ENCODE measurements at places on chromosomes 7 and 10.

DNA sequence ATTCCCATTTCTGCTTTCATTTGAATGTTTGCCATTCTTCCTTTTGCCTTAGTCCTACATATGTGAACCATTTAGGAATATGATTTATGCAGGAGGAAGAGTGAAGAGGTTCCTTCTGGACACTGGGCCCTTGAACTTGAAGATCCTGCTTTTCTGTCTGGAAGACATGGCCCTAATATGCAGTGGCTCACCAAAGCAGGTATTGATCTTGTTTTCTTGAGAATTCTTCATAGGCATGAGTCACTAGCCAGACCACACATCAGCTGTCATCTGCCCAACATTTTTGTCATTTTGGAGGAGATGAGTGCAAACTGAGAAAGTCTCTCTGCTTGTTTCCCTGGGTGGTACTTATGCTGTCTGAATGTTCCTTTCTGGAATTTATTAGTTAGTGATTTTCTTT is 382.6 kb downstream of the LRMDA start:
- no peak for DNase-seq

DNA sequence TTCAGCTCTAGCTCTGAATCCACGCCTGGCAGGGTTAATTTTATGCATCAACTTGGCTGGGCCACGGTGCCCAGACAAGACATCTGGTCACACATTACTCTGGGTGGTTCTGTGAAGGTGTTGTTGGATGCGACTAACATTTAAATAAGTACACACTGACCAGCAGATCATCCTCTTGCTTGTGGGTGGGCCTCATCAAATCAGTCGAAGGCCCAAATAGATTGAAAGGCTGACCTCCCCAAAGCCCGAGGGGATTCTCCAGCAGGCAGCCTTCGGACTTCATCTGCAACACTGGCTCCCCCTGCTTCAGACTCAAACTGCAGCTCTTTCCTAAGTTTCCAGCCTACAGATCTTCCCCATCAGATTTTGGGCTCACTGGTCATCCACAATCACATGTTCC is 53.6 kb downstream of the SFMBT2 start:
- no peak for DNase-seq

DNA sequence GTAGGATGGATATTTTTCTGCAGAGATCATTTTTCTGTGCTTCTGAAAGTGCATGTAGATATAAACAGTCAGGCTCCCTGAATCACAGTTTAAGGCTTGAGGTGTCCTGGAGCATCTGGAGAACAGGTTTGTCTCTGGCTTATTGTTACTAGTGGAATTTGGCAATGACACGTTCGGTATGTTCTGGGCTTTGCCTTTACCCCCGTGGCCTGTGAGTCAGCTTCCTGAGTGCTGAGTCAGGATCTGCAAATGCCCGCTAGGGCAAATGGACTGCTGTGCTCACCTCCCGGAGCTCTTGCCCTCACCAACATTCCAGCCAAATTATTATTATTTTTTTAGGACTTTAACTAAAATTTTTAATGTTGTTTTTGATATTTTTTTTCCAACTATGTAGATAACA is 192.5 kb upstream of the PRSS1 start:
- peak; percentile 43 for DNase-seq

DNA sequence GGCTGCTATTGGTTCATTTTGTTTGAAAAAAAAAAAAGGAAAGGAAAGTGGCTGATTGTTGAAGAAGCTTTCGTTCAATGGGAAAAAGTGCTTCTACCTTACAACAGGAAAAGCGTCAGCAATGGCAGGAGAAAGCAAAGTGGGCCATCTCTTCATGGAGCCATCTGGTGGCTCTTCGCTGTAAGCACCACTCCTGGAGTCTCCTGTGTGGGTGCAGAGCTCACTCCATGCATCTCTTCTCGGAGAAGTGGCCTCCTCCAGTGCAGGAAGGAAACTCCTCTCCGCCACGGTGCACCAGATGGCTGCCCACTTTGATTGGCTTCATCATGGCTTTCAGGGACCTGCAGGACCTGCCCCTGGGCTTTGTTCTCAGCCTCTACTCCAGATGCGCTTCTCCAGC is 250.9 kb downstream of the PTEN start:
- peak; percentile 16 for DNase-seq

DNA sequence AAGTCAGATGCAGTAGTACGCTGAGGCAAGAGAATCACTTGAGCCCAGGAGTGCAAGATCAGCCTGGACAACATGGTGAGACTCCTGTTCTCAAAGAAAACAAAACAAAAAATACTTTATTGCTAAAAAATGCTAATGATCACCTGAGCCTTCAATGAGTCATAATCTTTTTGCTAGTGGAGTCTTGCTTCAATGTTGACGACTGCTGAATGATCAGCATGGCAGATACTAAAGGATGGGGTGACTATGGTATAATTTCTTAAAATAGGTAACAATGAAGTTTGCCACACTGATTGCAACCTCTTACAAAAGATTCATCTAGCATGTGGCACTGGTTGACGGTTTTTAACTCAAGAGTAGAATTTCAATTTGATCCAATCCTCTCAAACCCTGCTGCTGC is 22.3 kb downstream of the NANOS1 start:
- DNase-seq = no peak

DNA sequence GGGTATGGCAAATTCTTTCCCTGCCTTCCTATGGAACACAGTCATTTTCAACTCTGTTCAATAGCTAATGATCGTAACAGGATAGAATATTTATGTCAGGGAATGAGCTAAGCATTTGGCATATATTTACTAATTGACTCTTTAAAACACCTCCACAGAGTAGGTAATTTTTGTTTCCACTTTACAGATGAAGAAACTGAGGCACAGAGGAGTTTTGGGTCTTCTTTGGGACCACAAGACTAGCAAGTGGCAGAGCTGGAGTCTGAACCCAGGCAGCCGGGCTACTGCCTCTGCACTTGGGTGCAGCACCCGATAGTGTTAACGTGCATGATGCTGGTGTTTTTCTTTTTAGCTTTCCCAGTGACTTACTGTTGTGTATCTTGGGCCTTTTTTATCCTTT is 384.0 kb downstream of the SFMBT2 start:
- DNase-seq = no peak

DNA sequence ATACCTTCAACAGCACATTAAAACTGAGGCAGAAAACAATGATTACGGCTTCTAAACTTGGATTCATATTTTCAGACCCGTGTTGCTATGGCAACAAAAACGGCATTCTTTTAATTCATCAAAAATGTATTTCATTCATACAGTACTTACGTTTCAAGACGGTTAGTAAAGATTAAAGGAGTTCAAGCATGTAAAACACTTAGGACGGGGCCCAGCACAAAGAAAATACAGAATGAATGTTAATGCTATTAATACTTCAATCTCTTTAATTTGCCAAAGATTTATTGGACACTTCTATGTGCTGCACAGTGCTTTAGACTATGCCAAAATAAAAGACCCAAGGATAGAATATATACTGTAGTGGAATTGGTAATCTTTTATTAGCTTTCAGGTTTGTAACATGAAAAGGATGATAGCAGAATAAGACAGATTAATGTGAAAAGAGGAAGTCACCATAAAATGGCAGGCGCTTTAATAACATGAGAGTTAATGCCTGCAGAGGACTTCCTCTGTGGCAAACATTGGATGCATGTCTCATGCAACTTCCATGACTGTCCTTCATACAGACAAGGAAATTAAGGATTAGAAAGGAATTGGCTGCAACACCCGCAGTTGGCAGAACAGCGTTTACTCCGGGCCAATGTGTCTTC is 201.6 kb upstream of the KLF6 start:
- DNase-seq = no peak

GRCh38 chr10:60669501-60669900 is 108.8 kb upstream of the CDK1 start:
- DNase-seq = no peak

- DNase-seq = no peak
Observed at GRCh38 chr10:79552143-79552542, 8.1 kb downstream of the SFTPA2 start.

DNA sequence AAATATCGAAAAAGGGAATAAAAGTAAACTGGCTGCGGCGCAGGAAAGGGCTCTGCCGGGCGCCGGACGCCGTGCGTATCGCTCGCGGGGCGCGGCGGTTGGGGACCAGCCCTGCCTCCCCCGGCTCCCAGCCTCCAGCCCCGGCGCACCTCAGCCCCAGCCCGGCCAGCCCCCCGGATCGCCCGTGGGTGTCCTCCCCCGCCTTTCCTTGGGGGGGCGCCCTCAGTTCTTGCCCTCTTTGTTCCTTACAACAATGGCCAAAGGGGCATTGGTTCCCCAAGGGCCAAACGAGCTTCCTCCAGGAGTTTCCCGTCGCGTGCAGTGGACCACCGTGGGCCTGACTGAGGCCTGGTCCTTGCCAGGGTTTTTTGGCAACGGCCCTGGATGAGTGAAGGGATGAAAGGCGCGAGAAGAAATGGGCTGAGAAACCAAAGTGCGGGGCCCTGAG is 1.2 kb downstream of the MACROH2A2 start:
- no peak for DNase-seq

DNA sequence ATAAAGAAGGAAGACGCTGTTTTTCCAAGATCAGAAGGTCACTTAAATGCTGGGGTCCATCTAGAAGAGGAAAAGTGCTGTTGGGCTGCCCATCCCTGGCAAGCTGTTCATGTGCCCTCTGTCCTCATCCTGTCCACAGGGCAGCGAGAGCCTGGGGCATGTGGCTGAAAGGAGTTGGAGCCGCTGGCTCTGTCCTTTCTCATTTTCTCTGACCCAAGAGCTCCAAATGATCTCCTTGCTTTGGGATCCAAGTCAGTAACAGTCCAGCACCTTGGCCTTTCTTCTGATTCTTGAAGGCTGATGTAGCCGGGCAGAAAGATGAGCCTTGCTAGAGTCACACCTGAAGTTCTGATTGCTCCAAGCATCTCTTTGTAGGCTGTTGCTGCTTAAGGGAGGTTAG is 44.4 kb downstream of the SPDYE5 start:
- no peak for DNase-seq

GRCh38 chr10:25245165-25245564 is 70.4 kb downstream of the GPR158 start:
- DNase-seq = no peak

GRCh38 chr10:48447356-48448215 is 141.1 kb downstream of the MAPK8 start:
- no peak for DNase-seq

- no peak for DNase-seq
Observed at GRCh38 chr10:74593470-74593869, 232.9 kb upstream of the KAT6B start.

- no peak for DNase-seq
Observed at GRCh38 chr7:38699471-38699870, 68.3 kb upstream of the AMPH start.

GRCh38 chr10:1651270-1651966 is 85.9 kb downstream of the ADARB2 start:
- no peak for DNase-seq

DNA sequence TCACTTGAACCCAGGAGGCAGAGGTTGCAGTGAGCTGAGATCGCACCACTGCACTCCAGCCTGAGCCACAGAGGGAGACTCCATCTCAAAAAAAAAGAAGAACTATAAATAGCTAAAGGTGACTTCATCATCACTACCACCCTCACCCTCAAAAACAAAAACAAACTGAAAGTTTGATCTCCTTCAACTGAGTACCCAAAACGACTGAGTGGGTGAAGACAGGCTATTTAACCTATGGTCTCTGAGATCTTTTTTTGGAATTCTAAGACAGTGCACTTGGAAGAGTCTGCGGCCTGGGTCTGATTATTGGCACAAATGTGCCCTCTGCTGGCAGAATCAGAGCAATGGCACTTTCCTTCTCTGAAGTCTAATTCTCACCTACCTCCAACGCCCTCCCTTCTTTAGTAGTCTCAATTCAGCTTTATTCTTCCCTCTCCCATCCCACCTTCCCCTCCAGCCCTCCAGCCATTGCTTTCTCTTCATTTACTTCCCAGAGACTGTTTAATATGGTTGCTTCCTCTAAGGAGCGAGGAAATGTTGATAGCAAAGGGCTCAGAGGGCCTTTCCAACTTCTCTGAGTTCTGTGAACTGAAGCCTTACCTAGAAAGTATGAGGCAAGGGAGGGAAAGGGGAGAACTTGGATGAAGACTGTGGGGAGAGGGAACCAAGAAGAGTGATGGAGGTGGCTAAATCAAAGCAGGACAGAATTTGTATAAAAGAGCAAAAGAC is 2.9 kb upstream of the MYOZ1 start:
- DNase-seq = peak; percentile 40

DNA sequence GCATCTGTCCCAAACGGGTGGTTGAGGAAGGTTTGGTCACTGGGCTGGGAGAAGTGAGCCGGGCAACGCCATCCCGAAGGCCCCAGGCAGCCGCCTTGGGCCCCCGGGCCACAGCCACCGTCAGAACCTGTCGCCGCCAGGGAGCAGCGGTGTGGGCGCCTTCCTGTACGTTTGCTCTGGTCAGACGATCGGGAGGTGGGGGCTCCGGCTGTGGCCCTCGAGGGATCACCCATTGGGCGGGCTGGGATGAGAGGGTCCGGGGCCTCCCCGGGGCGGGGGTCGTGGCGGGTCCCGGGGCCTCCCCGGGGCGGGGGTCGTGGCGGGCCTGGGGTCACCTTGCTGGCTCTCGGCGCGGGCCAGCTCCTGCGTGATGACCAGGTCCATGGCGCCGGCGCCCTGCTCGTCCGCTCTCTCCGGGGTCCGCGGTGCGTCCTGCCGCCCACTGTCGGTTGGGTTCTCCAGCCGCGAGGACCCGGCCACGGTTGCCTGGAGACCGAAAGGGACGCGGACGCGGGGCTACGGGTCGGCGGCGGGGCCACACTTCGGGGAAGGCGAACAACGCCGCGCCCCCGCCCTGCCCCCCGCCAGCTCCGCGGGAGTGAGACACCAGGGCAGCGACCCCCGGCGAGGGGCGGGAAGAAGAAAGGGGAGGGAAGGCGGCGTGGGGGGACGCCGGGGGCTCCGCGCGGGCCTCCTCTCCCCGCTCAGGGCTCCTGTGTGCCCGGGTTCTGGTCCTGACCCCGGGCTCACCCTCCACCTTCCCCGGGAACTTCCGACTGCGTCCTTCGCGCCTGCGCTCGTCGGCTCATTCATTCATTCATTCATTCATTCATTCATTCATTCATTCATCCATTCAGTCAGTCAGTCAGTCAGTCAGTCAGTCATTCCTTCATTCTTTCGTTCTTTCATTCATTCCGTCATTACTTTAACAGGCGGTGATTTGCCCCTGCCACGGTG is at the start of gene CFAP46:
Gene CFAP46 (minus strand): TSS at position 470 of the 957 bp plus-strand sequence. CDS start 86 bp downstream, at position 384.
- DNase-seq = no peak

DNA sequence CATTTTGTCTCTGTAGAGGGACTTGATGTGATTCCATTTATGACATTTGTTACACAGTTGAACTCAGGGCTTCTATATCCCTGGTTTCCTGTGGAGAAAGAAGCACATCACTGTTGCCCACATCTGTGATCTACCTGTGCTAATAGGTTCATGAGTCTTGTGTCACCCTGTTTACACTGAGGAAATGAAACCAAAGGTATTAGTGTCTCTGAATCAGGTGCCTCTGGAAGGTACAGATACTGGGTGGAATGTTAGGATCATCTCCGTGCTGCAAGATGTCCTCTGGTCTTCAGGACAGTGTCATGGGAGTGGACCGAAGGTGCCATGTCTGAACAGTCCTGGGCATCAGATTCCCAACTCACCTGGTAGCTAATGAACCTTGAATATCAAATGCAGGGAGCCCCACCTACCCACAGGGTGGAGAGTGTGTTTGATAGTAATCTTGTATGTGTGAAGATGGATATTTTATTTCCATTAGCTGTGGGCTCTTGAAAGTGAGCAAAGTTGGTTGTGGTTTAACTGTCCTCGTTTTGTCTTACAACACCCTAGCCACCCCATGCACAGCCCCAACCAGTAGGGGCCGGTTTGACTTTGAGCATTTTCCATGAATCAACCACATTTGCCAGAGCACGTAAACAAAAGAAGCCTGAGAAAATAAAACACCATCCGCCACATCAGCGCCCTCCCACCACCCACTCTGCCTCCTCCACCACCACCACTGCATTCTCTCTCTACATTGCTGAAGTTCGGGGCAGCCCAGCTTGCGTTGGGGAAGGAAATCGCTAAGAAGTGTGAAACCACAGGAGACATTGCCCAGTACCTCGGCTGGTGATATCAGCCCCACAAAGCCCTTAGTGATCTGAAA is 40.7 kb downstream of the TARP start:
- DNase-seq = no peak

Measured in NT2/D1 (cell line).